Transverse colon (tissue), 4 donors: ENCODE measurements at places on chromosomes 13 and 19. TPM values are rescaled to one million over a fixed set of nuclear protein-coding genes. Genes with fewer than 3 reads are reported as not detected.

- H3K27me3 ChIP-seq: no peaks in the 10 kb centered on the region
- H3K27ac ChIP-seq: peak overlapping the region; percentile 82
- no peaks in the 10 kb centered on the region for H3K36me3 ChIP-seq
- peak; percentile 90 for DNase-seq
- peaks cover 9% of the 10 kb centered on the region for H3K4me1 ChIP-seq
- H3K4me3 ChIP-seq: no peak overlapping the region
These were observed 20.0 kb downstream of the TICAM1 start for GRCh38 chr19:4811328-4812131.

GRCh38 chr19:28607066-28607583 is 605.8 kb downstream of the UQCRFS1 start:
- H3K4me1 ChIP-seq: no peaks in the 10 kb centered on the region
- H3K27ac ChIP-seq: no peak overlapping the region
- no peak overlapping the region for H3K4me3 ChIP-seq

DNA sequence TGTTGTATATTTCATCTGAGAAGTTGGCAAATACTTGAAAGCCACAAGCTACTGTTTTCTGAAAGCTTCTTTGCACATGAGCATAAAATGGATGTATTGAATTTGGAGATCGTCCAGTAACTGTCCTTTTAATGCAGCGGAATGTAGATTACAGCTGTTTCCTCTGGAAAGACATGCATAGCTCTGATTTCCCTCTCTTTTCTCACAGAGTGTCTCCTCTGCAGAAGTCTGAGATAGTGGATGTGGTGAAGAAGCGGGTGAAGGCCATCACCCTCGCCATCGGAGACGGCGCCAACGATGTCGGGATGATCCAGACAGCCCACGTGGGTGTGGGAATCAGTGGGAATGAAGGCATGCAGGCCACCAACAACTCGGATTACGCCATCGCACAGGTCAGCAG is 283.0 kb downstream of the SHISA2 start:
- H3K4me3 ChIP-seq: no peak overlapping the region
- H3K27me3 ChIP-seq: no peaks in the 10 kb centered on the region
- no peak overlapping the region for H3K27ac ChIP-seq
- no peak for DNase-seq
- no peaks in the 10 kb centered on the region for H3K4me1 ChIP-seq
- H3K36me3 ChIP-seq: no peaks in the 10 kb centered on the region

DNA sequence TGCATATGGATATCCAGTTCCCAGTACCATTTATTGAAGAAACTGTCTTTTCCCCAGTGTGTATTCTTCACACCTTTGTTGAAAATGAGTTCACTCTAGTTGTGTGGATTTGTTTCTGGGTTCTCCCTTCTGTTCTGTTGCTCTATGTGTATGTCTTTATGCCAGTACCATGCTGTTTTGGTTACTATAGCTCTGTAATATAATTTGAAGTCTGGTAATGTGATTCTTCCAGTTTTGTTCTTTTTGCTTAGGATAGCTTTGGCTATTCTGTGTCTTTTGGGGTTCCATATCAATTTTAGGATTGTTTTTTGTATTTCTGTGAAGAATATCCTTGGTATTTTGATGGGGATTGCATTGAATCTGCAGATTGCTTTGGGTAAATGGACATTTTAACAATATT is 35.2 kb downstream of the ZNF136 start:
- H3K27me3 ChIP-seq: no peaks in the 10 kb centered on the region
- no peak overlapping the region for H3K4me3 ChIP-seq
- H3K27ac ChIP-seq: no peak overlapping the region
- no peak for DNase-seq

CFD gene
- 202 TPM for total RNA-seq

DNA sequence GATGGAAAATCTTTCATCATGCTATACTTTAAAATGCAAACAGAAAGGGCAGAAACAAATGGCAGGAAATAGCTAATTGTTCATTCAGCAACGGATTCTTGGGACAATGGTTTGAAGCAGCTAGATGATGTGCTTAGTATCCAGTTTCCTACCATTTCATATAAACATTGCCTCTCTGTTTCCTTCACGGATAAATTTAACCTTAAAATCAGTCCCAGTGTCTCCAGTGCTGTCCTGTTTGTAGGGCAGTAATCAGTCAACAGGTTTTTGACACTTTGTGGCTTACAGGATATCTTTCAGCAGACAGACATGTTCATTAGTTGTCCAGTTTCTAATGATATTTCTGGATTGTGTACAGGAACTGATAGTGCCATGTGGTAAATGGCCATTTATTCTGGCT is 24.7 kb upstream of the RB1 start:
- H3K4me3 ChIP-seq: no peak overlapping the region
- no peak overlapping the region for H3K27ac ChIP-seq
- no peak for DNase-seq
- H3K27me3 ChIP-seq: no peaks in the 10 kb centered on the region
- no peaks in the 10 kb centered on the region for H3K4me1 ChIP-seq
- no peaks in the 10 kb centered on the region for H3K36me3 ChIP-seq

GRCh38 chr13:36717966-36718545 is 44.2 kb downstream of the SERTM1 start:
- H3K4me1 ChIP-seq: no peaks in the 10 kb centered on the region
- DNase-seq: no peak
- no peaks in the 10 kb centered on the region for H3K36me3 ChIP-seq
- H3K27ac ChIP-seq: no peak overlapping the region

PSG3 gene
- not detected for total RNA-seq

DNA sequence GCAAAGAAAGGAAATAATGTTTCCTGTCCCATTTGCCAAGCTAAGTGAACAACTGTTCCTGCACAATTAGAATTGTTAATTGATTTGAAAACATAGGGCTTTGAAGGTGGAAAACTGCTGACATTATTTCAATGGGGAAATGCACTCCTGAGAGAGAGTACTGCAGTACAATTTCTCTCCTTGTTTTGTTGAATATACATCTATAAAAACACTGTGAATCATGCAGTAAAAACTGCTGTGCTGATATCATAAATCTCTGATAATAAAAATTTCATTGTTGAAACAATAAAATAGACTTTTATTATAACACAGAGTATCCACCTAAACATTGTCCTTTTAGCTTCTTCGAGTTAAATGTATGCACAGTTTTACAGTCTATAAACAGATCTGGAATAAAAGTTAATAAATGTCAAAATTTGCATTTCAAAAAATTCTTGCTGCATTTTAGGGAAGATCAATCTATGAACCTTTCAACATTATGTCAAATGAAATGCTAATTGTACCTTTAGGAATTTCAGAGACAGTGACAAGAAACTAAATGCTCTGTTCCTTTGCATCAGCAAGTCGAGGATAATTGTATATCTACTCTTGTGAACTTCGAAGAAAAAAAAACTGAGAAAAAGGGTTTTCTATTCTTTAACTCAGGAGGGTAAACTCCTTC is 328.2 kb upstream of the DACH1 start:
- peak overlapping the region; percentile 45 for H3K27ac ChIP-seq
- no peaks in the 10 kb centered on the region for H3K27me3 ChIP-seq
- H3K4me1 ChIP-seq: peaks cover 24% of the 10 kb centered on the region
- peak overlapping the region; percentile 4 for H3K4me3 ChIP-seq
- no peak for DNase-seq
- no peaks in the 10 kb centered on the region for H3K36me3 ChIP-seq

- H3K36me3 ChIP-seq: no peaks in the 10 kb centered on the region
- DNase-seq: no peak
- peak overlapping the region; percentile 25 for H3K4me3 ChIP-seq
- H3K27ac ChIP-seq: peak overlapping the region; percentile 1
- H3K27me3 ChIP-seq: peaks cover 65% of the 10 kb centered on the region
- peaks cover 4% of the 10 kb centered on the region for H3K4me1 ChIP-seq
These were observed 37.0 kb upstream of the FLT1 start for GRCh38 chr13:28531845-28532387.

GRCh38 chr19:9937001-9937411 is 691 bp upstream of the OLFM2 start:
- H3K36me3 ChIP-seq: no peaks in the 10 kb centered on the region
- DNase-seq: no peak
- H3K27ac ChIP-seq: no peak overlapping the region

ZSWIM9 gene
- total RNA-seq: 3.3 TPM

- H3K4me1 ChIP-seq: no peaks in the 10 kb centered on the region
- peaks cover 12% of the 10 kb centered on the region for H3K36me3 ChIP-seq
- DNase-seq: no peak
- H3K4me3 ChIP-seq: no peak overlapping the region
- no peaks in the 10 kb centered on the region for H3K27me3 ChIP-seq
- H3K27ac ChIP-seq: no peak overlapping the region
These were observed 29.4 kb downstream of the RFXAP start for GRCh38 chr13:36848199-36848982.

ZNF99 gene
- total RNA-seq: not detected

ETV2 gene
- total RNA-seq: not detected

- H3K36me3 ChIP-seq: no peaks in the 10 kb centered on the region
- no peak overlapping the region for H3K4me3 ChIP-seq
- H3K27me3 ChIP-seq: no peaks in the 10 kb centered on the region
- DNase-seq: no peak
- no peaks in the 10 kb centered on the region for H3K4me1 ChIP-seq
These were observed 15.3 kb downstream of the GATAD2A start for GRCh38 chr19:19420570-19421298.

SHISA7 gene
- total RNA-seq: not detected

HOMER3 gene
- total RNA-seq: 82.0 TPM

GRCh38 chr19:55537741-55538111 is 793 bp upstream of the SBK2 start:
- no peak overlapping the region for H3K4me3 ChIP-seq
- no peaks in the 10 kb centered on the region for H3K36me3 ChIP-seq
- no peaks in the 10 kb centered on the region for H3K4me1 ChIP-seq
- H3K27me3 ChIP-seq: no peaks in the 10 kb centered on the region
- DNase-seq: no peak

KIR3DL2 gene
- not detected for total RNA-seq

GRCh38 chr19:4064496-4065260 is 2.0 kb downstream of the ZBTB7A start:
- no peaks in the 10 kb centered on the region for H3K36me3 ChIP-seq
- no peaks in the 10 kb centered on the region for H3K27me3 ChIP-seq
- peak overlapping the region; percentile 87 for H3K4me3 ChIP-seq
- H3K4me1 ChIP-seq: peaks cover 53% of the 10 kb centered on the region

DNA sequence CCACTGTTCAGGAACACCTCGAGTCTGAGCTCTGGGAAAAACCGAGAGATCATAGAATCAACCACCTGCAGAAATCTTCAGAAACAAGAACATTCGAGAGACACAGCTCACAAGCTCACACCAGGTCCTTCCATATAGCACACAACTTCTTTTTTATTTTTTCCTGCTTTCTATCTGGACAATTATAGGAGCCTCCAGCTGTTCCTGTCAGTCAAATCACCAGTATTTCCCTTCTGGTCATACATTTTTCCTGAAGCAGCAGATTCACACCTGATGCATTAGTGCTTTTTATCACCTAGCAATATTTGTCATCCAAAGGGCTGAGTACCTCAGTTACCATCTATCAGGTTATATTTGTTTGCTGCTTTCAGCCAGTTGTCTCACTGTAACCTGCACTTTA is 323.5 kb downstream of the FOXO1 start:
- H3K4me1 ChIP-seq: peaks cover 3% of the 10 kb centered on the region
- DNase-seq: no peak
- no peak overlapping the region for H3K27ac ChIP-seq
- H3K36me3 ChIP-seq: no peaks in the 10 kb centered on the region

STOML3 gene
- 0.55 TPM for total RNA-seq

STARD13 gene
- 47.0 TPM for total RNA-seq

C1QTNF9 gene
- not detected for total RNA-seq

- no peaks in the 10 kb centered on the region for H3K4me1 ChIP-seq
- no peak for DNase-seq
- no peaks in the 10 kb centered on the region for H3K36me3 ChIP-seq
- no peaks in the 10 kb centered on the region for H3K27me3 ChIP-seq
These were observed 81.2 kb downstream of the WDFY2 start for GRCh38 chr13:51665456-51665855.

DNA sequence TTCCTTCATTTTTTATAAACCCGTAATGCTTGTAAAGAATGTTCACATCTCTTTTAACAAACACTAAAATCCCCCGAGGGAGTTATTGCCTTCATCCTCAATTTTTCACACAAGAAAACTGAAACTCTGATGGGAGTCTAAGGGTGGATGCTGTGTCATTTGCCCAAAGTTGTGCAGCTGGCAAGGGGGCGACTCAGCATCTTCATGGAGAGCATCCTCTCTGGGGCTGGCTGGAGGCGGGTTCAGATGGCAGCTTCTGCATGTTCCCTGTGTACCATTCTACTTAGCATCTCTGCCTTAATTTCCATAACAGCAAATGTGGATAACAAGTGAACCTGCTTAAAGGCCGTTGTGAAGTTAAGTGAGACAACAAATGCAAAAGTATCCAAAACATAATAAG is 256.4 kb downstream of the IRS2 start:
- no peaks in the 10 kb centered on the region for H3K4me1 ChIP-seq
- no peaks in the 10 kb centered on the region for H3K36me3 ChIP-seq
- no peaks in the 10 kb centered on the region for H3K27me3 ChIP-seq
- no peak for DNase-seq
- H3K4me3 ChIP-seq: no peak overlapping the region

- no peaks in the 10 kb centered on the region for H3K4me1 ChIP-seq
- H3K27ac ChIP-seq: no peak overlapping the region
- no peaks in the 10 kb centered on the region for H3K27me3 ChIP-seq
These were observed 180.9 kb downstream of the PCCA start for GRCh38 chr13:100269837-100270236.

GRCh38 chr13:33934951-33935371 is 117.0 kb downstream of the RFC3 start:
- no peak overlapping the region for H3K4me3 ChIP-seq
- no peaks in the 10 kb centered on the region for H3K4me1 ChIP-seq
- no peaks in the 10 kb centered on the region for H3K27me3 ChIP-seq
- no peak for DNase-seq
- no peaks in the 10 kb centered on the region for H3K36me3 ChIP-seq

DNA sequence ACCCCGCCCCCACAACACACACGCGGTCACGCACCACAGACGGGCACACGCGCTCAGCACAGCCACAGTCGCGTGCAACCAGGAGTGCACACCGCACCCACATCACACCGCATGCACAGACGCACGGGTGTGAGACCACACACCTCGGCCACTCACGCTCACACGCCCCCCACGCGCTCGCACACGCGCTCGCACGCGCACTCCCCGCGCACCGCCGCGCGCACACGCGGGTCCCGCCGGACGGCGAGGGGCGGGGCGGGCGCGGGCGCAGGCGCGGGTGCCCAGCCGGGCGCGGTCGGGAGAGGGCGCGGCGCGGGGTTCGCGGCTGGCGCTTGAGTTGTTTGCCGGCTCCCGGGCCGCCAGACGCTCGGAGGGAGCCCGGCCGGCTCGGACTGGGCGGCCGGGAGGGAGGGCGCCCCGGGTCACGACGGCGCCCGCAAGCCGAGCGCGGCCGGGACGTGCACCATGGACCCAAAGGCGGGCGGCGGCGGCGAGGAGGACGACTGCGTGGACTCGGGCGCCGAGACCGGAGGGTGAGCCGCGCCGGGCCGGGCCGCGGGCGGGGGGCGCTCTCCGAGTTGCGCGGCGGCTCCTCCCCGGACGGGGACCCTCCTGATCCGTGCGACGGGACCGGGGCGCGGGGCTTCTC is at the start of gene FAM124A:
Gene FAM124A, plus strand, starts transcription at position 362 of the 649 bp plus-strand sequence. Its CDS starts 104 bp downstream, at position 466.
- H3K4me3 ChIP-seq: peak within 1 kb of the TSS; percentile 69
- H3K27ac ChIP-seq: peak within 1 kb of the TSS; percentile 52
- peaks cover 3% of the 10 kb centered on the region for H3K4me1 ChIP-seq
- no peaks in the 10 kb centered on the region for H3K36me3 ChIP-seq
- peaks cover 40% of the 10 kb centered on the region for H3K27me3 ChIP-seq

OR7A5 gene
- total RNA-seq: not detected
